ENCODE measurements at places on chromosomes 6 and 20. TPM values are rescaled to one million over a fixed set of nuclear protein-coding genes. Genes with fewer than 3 reads are reported as not detected.

PKIB gene
- polyA plus RNA-seq: 2.0 TPM

GRCh38 chr20:57653910-57654309 is 33.7 kb upstream of the ZBP1 start:
- no peak for DNase-seq

DNA sequence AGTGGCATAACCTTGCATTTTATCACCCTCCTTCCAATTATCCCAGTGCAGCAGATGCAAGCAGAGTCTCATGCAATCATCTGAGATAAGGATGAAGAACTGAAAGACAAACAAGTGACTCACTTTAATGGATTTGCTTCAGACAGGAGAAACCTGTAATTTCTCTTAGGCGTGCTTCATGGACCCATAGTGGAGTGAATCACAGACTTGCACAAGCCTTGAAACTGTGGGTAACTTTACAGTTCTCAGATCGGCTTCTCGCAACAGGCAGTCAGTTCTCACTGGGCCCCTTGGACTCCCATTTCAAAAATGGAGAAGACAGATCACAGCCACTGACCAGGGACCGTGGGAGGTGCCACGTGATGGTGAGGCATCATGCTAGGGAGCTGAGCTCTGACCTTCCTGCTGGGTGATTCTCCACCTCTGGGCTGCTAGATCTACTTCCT is at the start of gene ADGRF4:
ADGRF4 (plus strand) TSS at position 239 of the 446 bp plus-strand sequence. CDS start 8,666 bp downstream, outside the sequence.
- no peak for DNase-seq

DNA sequence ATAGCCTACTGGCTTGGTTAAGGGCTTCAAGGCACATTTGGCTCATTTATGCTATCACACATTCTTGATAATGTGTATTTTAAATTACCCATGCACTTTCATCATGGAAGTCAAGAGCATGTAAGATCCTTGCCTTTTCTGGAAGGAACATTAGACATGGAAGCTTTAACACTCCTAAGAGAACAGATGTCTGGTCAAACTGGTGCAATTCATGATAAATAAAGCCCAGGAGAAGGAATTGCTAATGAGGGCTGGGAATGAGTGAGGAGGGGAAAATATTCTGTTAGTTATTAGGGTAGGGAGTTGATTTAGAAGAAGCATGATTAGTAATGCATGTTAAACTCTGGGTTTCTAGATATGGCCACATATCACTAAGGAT is 688.6 kb upstream of the CITED2 start:
- DNase-seq: no peak

GRCh38 chr6:151015101-151015700 is 149.7 kb downstream of the MTHFD1L start:
- DNase-seq: no peak

DNA sequence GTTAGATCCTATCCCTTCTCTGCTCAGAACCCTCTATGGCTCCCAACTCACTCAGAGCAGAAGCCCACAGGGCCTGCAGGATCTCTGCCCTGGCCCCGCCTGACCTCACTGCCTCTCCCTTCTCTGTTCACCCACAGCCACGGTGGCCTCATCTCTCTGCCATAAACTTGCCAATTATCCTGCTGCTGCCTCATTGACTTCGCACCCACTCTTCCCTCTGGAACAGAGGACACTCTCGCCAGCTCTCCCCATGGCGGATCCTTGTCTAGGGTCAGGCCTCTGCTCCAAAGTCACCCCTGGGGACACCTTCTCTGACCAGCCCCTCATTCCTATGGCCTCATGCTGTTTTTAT is 86.4 kb downstream of the CEBPB start:
- DNase-seq: no peak

GRCh38 chr6:48542191-48542590 is 431.2 kb upstream of the PTCHD4 start:
- no peak for DNase-seq

GRCh38 chr20:42093542-42094440 is 475.6 kb upstream of the CHD6 start:
- no peak for DNase-seq

DNA sequence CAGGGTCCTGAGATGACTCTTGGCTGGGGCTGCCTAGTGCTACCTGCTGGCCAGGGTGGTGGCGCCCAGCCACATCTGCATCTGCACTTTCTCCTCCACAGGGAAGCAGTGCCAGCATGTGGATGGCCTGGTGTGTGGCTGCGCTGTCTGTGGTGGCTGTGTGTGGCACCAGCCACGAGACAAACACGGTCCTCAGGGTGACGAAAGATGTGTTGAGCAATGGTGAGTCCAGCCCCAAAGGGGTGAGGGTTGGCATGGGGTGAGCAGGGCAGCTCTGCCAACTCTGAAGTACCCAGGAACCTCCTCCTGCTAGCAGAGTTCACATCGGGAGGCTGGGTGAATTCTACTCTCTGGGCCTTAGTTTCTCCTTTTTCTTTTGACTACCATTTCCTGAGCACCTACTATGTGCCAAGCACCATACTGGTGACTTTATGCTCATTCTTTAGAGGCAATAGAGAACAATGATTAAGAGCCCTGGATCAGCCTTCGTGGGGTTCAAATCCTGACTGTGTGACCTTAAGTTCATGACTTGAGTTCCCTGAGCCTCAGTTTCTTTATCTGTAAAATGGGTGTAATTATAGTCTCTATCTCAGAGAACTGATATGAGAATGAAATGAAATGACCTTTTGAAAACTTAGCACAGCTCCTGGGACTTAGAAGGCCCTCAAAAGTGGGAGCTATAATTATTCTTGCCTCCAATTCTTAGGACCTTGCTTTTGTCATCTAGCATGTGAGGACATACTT is 2.1 kb downstream of the BPIFB4 start:
- no peak for DNase-seq

GRCh38 chr6:89033461-89033860 is 47.1 kb upstream of the PNRC1 start:
- DNase-seq: no peak

- no peak for DNase-seq
Measured at GRCh38 chr6:48747040-48747439, 636.0 kb upstream of the PTCHD4 start.
